ENCODE measurements at places on chromosomes 2 and 18. TPM values are rescaled to one million over a fixed set of nuclear protein-coding genes. Genes with fewer than 3 reads are reported as not detected.

- no peak for DNase-seq
Observed at GRCh38 chr2:196287523-196287922, 116.1 kb upstream of the STK17B start.

- DNase-seq, result no peak
Observed at GRCh38 chr2:72989770-72990556, 72.6 kb downstream of the EMX1 start.

- no peak for DNase-seq
Observed at GRCh38 chr2:4831751-4832150, 860.4 kb upstream of the SOX11 start.

DNA sequence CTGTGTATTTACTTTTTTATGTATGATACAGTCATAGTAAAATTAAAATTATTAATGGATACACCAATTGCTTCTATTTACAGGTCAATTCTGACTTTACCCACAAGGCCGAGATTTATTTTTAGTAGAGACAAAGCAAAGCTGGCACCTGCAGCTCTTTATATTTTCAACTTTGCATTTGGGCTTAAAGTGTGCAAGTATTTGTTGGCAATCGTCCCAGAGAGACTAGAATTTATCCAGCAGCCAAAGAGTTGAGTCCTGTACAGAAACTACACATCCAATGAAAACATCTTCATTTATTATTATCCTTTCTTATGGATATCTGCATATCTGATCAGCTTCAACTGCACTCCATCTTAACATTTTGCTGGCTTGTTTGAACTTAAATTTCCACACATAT lies 485.6 kb downstream of the SOX11 start:
- no peak for DNase-seq

DNA sequence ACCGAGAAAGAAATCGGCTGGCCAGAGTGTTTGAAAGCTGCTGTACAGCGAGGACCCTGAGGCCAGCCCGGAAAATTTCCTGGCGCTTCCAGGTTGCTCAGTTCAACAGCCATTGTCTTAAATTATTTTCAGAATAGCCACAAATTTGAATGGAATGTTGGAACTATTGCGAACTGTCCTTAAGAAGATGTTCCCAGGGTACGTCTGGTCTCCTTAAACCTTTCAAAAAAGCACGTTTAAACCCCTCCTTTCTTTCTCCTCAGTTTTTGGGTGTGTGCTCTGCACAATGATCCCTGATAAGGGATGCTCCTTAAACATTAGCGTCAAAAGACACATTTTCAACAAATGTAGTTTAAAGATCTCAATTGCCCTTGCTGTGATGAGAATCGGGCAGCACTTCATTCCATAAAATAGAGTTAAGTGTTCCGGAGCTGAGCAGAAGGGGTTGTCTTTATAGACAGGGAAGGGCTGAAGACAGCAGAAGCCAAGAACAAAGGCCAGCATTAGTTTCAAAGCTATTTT lies 14.5 kb upstream of the LPIN2 start:
- DNase-seq, result no peak

DNA sequence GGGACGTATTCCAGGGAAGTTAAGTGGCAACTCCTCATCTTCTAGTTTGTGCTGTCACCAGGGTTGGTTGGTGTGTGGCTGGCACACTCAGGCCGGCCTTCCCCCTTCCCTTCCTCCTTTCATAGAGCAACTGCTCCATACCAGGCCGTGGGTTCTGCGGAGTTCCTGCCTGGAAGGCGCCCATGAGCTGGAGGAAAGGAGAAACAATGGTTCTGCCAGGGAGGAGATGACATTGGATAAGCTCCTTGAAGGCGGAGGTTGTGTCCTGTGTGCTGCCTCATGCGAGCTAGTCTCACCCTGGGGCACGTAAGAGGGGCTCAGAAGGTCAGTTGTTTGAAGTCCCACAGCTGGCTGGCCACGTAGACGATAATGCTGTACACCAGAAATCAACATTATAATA lies 19.2 kb downstream of the ASAP2 start:
- DNase-seq, result no peak

DNA sequence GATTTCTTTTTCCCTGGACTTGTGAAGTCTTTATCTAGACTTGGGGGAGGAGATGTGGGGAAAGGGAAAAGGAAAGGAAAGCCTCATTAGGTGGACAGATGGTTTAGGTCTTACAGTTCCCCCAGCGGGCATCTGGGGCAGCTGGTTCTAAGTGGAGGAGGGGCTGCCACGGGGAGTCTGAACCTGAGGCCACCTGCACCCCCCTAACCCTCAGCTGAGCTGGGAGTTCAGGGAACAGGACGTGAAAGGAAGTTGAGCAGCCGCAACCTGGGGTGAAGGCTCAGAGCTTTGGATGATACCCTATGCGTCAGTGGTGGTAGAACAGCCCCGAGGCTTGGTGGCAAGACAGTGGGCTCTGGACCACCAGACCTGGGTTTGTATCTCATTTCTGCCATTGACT lies 26.8 kb downstream of the ITM2C start:
- no peak for DNase-seq

GRCh38 chr2:70247364-70248180 lies 856 bp downstream of the TIA1 start:
- DNase-seq, result no peak

DNA sequence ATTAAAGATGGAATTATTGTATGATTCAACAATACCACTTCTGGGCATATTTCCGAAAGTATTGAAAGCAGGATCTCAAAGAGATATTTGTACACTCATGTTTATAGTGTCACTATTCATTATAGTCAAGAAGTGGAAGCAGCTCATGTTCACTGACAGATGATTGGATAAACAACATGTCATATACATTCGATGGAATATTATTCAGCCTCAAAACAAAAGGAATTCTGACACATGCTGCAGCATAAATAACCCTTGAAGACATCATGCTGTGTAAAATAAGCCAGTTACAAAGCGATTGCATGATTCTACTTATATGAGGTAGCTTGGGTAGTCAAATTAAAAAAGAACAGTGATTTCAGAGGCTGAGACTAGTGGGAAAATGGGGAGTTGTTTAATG lies 39.3 kb upstream of the PROKR1 start:
- no peak for DNase-seq

GRCh38 chr2:37877457-37878315 lies 47.4 kb upstream of the RMDN2 start:
- peak; percentile 65 for DNase-seq

DNA sequence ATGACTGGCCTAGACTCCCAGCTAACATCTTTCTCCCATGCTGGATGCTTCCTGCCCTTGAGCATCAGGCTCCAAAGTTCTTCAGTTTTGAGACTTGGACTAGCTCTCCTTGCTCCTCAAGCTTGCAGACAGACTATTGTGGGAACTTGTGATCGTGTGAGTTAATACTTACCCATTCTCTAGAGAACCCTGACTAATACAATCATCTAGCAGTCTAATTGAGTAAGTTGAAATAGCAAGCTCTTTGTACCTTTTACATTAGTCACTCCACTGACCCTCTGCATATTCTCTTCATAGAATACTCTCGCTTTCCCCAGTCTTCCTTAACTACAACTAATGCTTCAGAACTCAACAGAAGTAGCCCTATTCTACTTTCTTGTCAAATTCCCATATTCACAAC lies 434.6 kb upstream of the NXPH2 start:
- DNase-seq, result no peak

GRCh38 chr2:1900732-1901131 lies 156.4 kb upstream of the PXDN start:
- DNase-seq, result no peak

DNA sequence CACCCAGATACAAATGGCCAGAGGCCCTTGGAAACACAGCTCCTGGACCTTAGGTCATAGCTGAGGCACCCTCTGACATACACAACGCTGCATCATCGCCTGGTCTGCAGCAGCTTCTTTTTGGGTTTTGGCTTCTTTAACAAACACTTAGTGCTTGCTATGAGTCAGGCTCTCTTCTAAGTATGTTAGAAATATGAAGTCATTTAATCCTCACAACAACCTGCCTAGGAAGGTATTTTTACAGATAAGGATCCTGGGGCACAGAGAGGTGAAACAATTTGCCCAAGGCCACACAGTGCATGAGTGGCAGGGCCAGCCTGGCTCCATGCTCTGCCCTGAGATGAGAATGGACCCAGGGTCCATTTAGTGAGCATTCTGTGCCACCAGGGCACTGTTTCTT lies 96.6 kb downstream of the TMEM17 start:
- no peak for DNase-seq

DNA sequence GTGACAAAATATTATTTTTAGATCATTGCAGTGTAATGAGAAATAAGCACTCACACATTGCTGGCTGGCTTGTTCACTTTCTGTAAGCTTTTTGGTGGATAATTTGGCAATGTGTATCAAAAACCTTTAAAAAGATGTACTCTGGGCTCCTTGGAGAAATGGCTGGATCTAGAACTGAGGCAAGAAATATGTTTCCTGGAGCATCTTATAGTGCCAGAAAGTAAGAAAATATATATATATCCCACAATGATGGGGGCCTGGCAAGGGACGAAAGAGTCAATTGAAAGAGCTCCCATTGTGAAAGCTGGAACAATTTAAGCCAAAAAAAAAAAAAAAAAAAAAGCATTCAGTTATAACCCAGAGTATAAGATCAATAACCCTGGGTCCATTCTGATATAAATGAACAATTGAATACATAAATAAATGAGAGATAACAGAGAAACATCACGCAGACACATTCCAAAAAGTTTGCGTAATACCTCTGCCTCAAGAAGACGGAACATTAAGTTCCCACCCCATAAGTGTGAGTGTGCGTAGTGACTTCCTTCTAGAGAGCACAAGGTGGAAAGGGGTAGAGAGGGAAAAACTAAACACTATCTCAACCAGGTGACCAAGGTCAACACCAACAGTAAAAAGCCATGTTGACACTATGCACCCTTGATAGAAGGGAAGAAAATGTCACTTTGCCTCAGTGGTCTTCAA lies 77.5 kb downstream of the BIN1 start:
- DNase-seq, result no peak

- no peak for DNase-seq
Observed at GRCh38 chr2:239856620-239857285, 168.4 kb downstream of the NDUFA10 start.

- peak; percentile 25 for DNase-seq
Observed at GRCh38 chr2:237509905-237510304, 22.9 kb downstream of the MLPH start.

- DNase-seq, result no peak
Observed at GRCh38 chr18:76358774-76359173, 136.3 kb downstream of the ZNF516 start.

GRCh38 chr2:55119711-55120487 lies 69.6 kb upstream of the RTN4 start:
- no peak for DNase-seq

GRCh38 chr2:94982675-94983074 lies 42.8 kb upstream of the MAL start:
- DNase-seq, result no peak

GRCh38 chr2:150548527-150548926 lies 61.1 kb upstream of the RND3 start:
- DNase-seq, result peak; percentile 7

DNA sequence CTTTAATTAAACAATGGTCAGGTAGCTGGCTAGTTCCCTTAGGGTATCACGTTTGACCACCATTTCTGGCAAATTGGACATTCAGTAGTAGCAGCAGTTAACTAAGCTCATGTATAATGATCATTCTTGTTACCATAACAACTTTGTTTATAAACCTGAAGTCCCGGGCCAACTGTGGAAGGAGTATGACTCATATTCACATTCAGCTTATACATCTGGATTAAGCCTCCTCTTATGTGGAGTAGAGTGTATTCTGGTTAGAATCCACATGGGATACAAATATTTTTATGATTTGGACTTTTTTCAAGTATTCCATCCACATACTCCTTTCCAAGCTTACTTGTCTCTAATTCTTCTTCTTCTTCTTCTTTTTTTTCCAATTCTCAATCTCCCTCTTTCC lies 70.3 kb upstream of the ZSWIM2 start:
- DNase-seq, result no peak

GRCh38 chr18:12262748-12263147 lies 8.6 kb downstream of the CIDEA start:
- DNase-seq, result no peak

DNA sequence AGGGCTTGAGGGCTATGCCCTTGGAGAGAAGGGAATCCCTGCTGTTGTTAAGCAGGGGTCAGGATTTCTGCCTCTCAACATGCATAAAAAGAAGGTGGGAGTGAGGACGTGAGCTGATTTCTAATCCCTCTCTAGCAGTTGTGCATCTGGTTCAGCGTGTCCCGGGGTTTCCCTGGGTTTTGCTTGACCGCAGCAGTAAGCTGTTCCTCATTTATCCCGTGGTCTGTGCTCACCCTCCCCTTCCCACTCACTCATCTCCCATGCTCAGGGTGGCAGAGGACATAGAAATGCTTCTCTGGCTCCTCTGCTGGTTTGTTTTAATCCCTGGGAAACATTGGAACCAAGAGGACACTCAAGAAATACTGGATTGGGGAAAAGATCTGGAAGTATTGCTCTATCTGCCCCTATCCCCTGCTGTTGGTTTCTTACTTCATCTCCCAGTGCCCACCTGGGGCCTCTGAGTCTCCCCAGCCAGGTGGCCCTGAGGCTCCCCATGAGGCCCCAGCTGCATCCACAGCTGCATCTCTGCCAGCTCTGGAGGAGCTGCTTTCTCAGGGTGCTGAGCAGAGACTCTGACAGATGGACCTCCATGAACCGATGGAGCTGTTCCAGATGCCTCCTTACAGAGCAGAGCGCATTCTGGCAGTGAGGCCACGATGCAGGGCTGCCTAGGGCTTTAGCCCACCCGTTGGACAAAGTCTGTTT lies 36.1 kb downstream of the TET3 start:
- DNase-seq, result peak; percentile 44

- DNase-seq, result no peak
Observed at GRCh38 chr2:101382442-101382841, 4.9 kb downstream of the CREG2 start.

DNA sequence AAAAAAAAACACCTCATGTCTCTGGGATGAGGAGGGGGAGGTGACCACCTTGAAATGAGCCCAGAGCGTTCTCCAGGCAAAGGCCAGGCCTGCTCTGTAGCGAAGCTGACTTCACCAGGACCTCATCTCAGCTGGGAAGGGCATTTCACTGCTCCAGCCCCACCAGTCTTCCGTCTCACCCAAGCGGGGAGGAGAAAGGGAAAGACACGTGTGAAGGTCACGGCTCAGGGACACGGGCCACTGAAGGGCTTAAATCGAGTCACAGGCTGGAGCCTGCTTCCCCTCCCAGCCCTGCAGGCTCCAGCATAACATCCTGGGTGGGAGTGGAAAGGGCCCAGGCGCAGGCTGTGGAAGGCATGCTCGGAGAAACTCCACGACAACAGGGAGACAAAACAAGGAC lies 18.1 kb downstream of the THAP4 start:
- no peak for DNase-seq

- no peak for DNase-seq
Observed at GRCh38 chr2:20913491-20913890, 90.6 kb upstream of the LDAH start.

The CCL20 gene
- total RNA-seq, result not detected

The POU3F3 gene
- total RNA-seq, result not detected

The LOXL3 gene
- 11.4 TPM for total RNA-seq

The BARD1 gene
- total RNA-seq, result 9.2 TPM

The SIX2 gene
- total RNA-seq, result not detected

The DLGAP1 gene
- 17.3 TPM for total RNA-seq

The IMMT gene
- total RNA-seq, result 113 TPM

The TEX44 gene
- total RNA-seq, result not detected

The LCT gene
- not detected for total RNA-seq

The RGPD4 gene
- total RNA-seq, result not detected

The METAP1D gene
- total RNA-seq, result 6.5 TPM

The TEKT4 gene
- total RNA-seq, result not detected

The B3GNT7 gene
- 0.18 TPM for total RNA-seq

The SCN3A gene
- not detected for total RNA-seq

All from G401 (cell line).